ENCODE measurements at places on chromosomes 11 and 22. TPM values are rescaled to one million over a fixed set of nuclear protein-coding genes. Genes with fewer than 3 reads are reported as not detected.

DNA sequence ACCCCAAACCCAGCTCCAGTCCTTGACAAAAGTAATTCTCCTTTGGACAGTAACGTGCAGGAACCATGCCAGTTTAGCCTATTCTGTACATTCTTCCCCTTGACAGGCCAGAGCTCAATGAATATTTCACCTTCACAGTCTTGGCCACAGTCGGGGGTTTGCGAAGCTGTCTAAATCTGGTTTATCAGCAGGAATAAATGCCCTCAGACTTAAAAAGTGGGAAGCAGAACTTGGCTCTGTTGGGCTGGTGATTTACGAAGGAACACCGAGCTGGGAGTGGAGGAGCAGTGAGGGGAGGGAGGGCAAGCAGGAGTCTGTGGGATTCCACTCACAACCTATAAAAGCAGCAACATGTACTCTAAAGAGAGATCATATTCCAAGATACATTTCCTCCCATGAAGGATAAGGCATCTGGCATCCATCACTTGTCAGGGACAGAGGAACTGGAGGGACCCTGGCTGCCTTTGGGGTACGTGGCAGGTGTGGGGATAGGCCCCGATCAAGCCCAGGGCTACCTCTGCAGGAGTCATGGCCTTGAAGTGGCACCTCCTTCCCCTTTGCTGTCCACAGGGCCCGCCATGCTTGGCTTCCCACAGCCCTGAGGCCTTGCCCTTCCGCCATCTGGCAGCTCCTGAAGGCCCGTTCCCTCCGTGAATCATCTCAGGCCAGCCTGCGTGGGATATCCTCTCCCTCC, 154.3 kb downstream of the ADAMTS15 start:
- H3K27ac ChIP-seq: no peak overlapping the region
- DNase-seq: no peak
- no peak overlapping the region for H3K4me3 ChIP-seq
- no peaks in the 10 kb centered on the region for H3K4me1 ChIP-seq

DNA sequence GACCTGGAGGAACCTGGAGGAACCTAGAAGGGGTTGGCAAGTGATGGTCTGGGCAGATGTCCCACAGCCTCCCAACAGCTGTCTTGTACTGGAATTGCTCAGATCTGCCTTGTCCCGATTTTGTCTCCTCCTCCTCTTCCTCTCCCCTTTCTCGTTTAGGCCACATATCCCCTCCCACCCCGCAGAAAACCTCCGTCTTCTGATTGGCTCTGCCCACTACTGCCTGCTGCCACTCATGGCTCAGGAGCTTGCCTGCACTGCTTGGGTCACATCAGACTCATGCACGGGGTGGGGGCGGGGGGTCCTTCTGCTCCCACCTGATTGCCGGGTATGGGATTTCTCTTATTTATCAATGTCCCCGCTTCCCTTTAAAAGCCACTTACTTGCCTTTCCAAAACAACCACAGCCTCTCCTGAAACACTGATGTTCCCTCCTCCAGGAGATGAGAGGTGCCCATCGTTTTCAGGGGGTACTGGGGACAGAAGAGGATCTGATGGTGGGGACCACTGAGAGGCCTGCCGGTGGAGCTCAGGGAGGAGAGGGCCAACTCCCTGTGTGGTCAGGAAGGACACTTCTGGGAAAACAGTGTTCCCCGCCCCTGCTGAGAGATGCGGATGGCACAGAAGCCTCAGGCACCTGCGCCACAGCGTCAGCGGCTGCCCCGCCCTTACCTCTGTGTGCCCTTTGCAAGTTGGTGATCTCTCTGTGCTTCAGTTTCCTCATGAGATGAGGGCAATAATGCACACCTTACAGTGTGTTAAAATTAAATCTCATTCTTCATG, 14.7 kb downstream of the TOM1 start:
- H3K4me3 ChIP-seq: no peak overlapping the region
- no peak for DNase-seq
- H3K36me3 ChIP-seq: peaks cover 21% of the 10 kb centered on the region
- no peaks in the 10 kb centered on the region for H3K27me3 ChIP-seq
- H3K27ac ChIP-seq: no peak overlapping the region
- peaks cover 68% of the 10 kb centered on the region for H3K4me1 ChIP-seq

DNA sequence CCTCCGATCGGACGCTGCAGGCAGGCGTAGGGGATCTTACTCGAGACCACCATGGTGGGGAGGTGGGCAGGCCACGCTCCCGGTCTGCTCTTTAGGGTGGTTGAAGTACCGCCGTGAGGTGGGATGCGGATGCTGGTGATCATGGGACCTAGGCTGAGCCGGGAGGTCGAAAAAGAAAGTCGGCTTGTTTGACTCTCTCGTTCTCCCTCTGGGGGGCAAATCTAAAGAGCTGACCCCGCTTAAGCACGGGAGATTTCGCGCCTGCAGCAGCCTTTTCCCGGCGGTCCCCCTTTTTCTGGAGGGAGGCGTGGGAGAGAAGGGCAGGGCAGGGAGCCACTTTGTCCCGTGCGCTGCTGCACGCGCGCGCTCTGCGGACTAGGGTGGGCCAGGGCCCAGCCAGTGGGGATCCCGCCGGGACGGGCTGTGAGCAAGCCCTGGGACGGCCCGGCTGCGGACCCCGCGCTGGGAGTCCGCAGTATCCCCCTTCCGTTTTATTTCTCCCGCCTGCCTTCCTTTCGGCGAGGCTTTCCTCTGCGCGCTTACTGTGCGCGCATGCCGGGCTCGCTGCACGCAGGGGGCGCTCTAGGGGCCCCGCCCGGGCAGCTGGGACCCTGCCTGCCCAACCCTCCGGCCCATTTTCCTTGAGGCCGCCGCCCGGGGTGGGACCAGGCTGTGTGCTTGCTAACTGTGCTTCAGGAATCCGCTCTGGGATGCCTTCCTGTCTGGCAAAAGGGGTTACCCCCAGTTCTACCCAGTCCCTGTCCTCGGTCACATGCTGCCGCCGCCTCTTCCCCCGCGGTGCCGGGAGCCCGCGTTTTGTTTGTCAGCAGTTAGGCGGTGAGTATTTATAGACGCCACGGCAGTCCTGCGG, 81.0 kb downstream of the PRR5L start:
- no peaks in the 10 kb centered on the region for H3K27me3 ChIP-seq
- H3K36me3 ChIP-seq: no peaks in the 10 kb centered on the region
- DNase-seq: peak; percentile 69
- H3K4me1 ChIP-seq: peaks cover 51% of the 10 kb centered on the region

Gene ISX
- total RNA-seq: not detected

Gene CYTH4
- total RNA-seq: 177 TPM

Data from CD4-positive, alpha-beta memory T cell (primary cell).